Kidney glomerular epithelial cell (primary cell): ENCODE measurements at places on chromosomes 6 and 20.

- peak; percentile 63 for DNase-seq
Measured at GRCh38 chr6:26594730-26595632, 1.8 kb upstream of the ABT1 start.

DNA sequence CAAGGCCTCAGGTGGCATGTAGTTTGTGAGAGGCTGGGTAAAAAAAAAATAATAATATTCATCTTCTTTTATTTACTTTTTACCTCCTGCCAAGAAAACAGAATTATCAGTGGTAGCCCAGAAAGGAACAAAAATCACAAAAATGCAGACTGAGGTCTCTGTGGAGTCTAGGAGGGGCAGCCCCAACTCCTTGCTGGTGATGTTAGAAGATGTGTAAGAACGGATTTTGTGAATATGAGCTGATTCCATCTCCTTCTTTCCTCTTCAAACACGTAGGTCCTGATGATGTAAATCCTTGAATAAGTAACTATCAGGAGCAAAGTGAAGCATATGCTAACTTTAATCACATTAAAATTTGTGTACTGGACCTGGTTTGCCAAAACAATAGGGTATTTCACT, 226.8 kb downstream of the EYA4 start:
- DNase-seq: no peak

DNA sequence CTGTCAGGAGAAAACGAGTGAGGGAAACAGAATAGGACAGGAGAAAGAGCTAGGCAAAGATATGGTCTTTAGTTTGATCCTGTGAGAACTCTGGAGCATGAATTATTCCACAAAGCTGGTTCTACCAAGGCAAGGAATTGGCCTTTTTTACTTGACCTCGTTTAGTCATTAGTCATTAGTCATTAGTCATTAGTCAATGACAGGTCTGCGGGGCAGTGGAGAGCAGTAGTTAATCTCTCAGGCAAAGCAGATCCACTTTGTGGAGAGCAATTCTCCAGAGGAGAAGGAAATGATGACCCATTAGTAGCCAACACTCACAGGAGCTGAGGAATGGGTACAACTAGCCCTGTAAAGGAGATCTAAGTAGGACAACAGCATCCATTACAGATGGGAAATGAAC, 22.0 kb upstream of the ABCC10 start:
- DNase-seq: peak; percentile 58

DNA sequence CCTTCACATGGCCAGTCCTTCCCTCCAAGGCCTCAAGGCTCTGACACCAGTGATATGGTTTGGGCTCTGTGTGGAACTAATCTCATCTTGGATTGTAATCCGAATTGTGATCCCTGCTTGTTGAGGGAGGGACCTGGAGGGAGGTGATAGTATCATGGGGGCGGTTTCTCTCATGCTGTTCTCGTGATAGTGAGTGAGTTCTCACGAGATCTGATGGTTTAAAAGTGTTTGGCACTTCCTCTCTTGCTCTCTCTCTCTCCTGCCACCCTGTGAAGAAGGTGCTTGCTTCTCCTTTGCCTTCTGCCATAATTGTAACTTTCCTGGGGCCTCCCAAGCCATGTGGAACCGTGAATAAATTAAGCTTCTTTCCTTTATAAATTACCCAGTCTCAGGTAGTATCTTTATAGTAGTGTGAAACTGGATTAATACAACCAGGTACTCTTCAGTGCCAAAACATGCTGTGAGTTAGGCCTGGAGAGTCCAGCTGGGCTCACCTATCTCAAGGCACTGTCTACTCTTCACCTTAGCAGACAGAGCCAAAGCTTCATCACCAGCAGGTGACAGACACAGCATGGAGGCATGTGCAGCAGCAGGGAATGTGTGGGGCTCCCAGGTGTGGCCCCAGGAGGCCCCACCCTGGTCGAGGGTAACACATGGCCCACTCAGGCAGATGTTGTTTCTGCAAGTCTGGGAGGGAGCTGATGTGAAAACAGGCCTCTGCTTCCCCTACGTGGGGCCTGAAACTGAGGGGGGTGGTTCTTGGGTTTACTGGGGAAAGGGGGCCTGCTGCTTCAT, 97.5 kb upstream of the CDYL start:
- DNase-seq: no peak

DNA sequence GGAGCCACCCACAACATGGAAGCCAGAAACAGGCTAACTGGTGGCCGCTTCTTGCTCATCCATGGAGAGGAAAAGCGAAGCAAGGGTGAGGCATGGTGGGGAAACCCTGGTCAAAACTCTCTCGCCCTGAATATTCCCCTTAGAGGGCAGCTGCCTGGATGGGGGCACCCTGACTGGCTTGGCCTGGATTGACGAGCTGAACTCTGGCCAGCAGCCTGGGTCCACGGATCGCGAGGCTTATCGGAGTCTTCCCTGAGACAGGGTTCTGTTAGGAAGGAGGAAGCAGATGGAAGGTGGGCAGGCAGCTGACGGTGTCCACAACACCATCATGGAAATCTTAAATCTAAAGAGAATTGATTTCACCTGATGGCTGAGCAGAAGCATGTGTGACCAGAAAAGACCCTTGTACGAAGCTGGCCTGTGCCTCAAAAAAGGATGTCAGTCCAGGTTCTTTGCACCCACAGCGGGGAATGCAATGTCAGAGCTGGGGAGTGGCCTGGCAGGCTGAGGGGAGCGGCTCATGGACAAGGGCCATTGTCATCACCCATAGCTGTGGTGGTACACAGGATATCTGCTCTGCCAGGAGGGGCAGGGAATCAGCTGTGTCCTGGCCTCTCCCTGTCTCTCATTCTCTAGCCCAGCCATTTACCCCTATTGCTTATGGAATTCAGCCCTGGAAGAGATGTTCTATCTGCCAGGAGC, 109.4 kb upstream of the SNX9 start:
- no peak for DNase-seq

DNA sequence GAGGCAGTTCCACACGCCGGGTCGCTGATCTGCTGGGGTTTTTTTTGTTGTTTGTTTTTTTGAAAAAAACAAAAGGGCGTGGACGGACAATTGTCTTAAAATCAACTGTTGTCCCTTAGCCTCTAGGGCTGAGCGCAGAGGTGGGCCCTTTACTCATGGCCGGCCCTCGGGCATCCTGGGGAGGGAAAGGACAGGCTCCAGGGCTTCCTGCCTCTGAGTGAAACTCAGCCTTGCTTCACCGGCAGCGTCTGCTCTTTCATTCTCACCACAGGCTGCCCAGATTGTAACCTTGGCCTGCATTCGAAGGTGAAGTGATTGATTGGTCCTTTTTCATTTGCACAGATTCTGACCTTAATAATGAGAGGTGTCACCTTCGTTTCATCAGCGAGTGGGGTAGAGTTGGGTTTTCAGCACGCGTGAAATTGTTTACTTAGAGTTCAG, 797 bp downstream of the SMIM13 start:
- DNase-seq: peak; percentile 44
